Posterior vena cava (tissue), 2 donors: ENCODE measurements at places on chromosomes 7 and 10.

DNA sequence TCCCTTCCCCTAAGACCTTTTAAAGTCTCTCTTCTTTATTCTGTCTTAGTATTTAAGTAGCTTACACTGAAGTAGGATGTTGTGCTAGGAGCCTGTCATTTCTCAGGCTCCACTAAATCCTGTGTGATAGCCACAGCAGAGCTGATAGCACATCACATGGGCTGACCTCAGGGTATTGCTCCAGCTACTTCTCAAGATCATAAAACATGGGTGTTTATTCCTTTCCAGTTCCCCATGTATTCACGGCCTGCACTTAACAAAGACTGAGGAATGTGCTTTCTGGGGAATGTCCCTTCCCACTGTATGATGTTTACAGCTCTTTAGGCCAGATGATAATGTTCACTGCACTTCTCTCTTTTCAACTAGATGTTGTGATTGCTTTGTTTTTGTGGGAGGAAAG is 1086.8 kb downstream of the KCNMA1 start:
- DNase-seq: no peak

GRCh38 chr7:7550663-7551062 is 15.0 kb upstream of the COL28A1 start:
- DNase-seq: no peak

DNA sequence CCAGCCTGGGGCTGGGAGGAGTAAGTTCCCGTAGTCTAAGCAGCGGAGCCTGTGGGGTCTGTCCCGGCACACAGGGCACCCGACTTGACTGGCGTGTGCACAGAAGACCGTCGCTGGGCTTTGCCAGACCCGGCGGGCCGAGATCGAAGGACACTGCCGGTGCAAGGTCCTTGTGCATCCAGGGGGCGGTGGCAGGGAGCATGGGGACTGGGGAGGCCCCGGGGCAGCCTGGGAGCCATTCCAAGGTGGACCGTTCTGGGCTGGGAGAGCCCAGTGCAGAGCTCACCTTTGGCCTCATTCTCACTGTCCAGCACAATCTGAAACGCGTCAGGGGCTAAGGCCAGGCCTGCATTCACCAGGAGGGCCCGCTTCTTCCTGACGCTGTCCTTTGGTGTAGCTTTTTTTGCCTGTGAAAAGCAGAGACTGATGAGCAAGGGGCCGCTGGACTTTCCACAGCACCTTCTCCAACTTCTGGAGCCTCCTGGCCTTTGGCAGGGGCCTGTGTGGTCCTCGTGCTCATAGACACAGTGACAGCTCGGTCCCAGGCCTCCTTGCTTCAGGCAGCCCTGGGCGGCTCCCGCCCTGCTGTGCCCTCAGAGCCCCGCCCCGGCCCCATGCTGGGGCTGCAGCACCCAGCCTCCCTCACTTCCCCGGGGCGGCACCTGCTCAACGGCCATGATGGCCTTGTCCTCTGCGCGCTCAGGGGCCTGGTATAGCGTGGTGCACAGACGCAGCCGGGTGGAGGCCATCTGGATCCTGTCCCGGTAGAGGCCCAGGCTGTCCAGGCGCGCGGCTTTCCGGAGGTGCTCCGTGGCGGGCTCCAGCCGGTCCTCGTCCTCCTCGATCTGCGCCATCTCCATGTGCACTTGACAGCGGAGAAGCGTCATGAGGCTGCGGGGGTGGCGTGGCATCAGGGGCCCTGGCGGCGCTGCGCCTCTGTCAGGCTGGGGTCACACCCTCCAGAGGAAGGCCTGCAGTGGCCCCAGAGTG is 20.3 kb downstream of the CFAP46 start:
- DNase-seq: no peak

DNA sequence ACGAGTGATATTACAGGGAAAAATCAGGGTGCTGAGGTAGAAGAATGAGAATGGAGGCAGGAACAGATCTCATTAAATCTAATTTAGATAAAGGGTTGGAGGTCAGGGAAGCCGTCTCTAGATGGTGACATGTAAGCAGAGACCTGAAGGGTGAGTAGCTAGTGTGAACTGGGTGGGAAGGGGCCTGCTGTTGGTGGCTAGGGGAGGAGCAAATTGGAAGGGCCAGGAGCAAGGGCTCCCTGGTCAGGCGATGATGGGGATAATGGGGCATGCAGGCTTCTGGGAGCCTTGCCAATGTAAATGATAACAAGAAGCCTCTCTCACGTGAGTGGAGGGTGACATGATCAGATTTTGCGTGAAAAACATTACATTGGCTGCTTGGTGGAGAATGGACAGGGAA is 76.3 kb downstream of the WDFY4 start:
- no peak for DNase-seq

DNA sequence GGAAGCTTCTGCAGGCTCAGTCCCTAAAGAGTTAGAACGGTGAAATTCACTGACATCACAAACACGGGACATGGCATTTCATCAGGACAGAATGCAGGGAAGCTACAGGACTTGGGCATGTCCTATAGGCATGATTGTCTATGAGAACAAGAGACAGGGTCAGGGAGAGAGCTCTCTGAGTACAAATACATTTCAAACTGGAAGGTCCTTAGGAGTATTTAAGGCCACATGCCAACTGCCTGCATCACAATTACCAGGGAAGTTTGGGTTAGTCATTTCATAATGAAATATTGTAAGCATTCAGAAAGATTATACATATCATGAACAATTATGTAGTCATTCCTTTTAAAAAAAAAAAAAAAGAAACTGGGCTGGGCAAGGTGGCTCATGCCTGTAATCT is 71.3 kb downstream of the CREB3L2 start:
- no peak for DNase-seq

GRCh38 chr10:62352356-62352970 is 21.7 kb upstream of the ZNF365 start:
- no peak for DNase-seq
